ENCODE measurements at places on chromosomes 1 and 21. TPM values are rescaled to one million over a fixed set of nuclear protein-coding genes. Genes with fewer than 3 reads are reported as not detected.

LCE1D gene
- not detected for total RNA-seq

MTARC2 gene
- 24.3 TPM for total RNA-seq

LUZP1 gene
- total RNA-seq = 17.7 TPM

TFF3 gene
- total RNA-seq = 4.2 TPM

NPR1 gene
- total RNA-seq = 40.2 TPM

SOD1 gene
- 129 TPM for total RNA-seq

PPIAL4G gene
- not detected for total RNA-seq

KCNQ4 gene
- 0.22 TPM for total RNA-seq

TNFRSF9 gene
- 0.21 TPM for total RNA-seq

CNR2 gene
- total RNA-seq = not detected

ZBTB37 gene
- 17.0 TPM for total RNA-seq

HENMT1 gene
- total RNA-seq = 1.2 TPM

CFHR2 gene
- total RNA-seq = not detected

UBL4B gene
- 0.42 TPM for total RNA-seq
